ENCODE measurements at places on chromosomes 2 and 18. TPM values are rescaled to one million over a fixed set of nuclear protein-coding genes. Genes with fewer than 3 reads are reported as not detected.

Gene TCF7L1
- 4.3 TPM for total RNA-seq

Gene UGT1A10
- not detected for total RNA-seq

Gene DPP4
- total RNA-seq: 78.9 TPM

GRCh38 chr2:39435234-39435633 is 1.9 kb downstream of the MAP4K3 start:
- no peak for DNase-seq

GRCh38 chr18:46386788-46387187 is 270.2 kb downstream of the LOXHD1 start:
- no peak for DNase-seq

- peak; percentile 50 for DNase-seq
Observed at GRCh38 chr2:216298719-216299495, 73.4 kb downstream of the MARCHF4 start.

DNA sequence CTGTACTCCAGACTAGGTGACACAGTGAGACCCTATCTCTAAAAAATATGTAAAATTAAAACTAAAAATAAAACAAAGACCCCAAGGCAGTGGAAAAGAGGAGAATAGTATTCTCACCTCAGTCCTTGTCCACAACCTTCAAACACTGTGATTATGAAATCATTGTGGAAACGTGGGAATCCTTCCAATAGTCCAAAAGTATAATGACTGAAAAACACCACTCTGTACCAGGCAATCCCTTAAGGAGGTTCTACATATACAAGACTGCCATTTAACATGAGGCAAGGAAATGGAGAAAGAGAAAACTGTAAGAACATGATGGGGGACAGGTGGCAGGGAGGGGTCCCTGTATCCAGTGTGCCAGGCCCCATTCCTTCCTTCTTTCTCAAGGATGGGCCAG is 66.1 kb downstream of the ACVR1 start:
- DNase-seq: no peak

GRCh38 chr2:127575185-127575765 is 39.8 kb downstream of the MYO7B start:
- DNase-seq: no peak

GRCh38 chr2:96359310-96359709 is 23.7 kb downstream of the NCAPH start:
- DNase-seq: no peak

Measured in kidney epithelial cell (primary cell).